ENCODE measurements at places on chromosomes 2 and 18.

GRCh38 chr2:113324684-113325160 lies 46.0 kb upstream of the PAX8 start:
- DNase-seq = no peak

- DNase-seq = no peak
These were observed 27.6 kb downstream of the EMX1 start for GRCh38 chr2:72944804-72945449.

GRCh38 chr2:30472326-30472725 lies 25.3 kb downstream of the LCLAT1 start:
- no peak for DNase-seq

- DNase-seq = no peak
These were observed 243.0 kb upstream of the CHST9 start for GRCh38 chr18:27428120-27428519.

- DNase-seq = no peak
These were observed 8.0 kb upstream of the CDK15 start for GRCh38 chr2:201798252-201798913.
